ENCODE measurements at places on chromosomes 7 and 10. TPM values are rescaled to one million over a fixed set of nuclear protein-coding genes. Genes with fewer than 3 reads are reported as not detected.

CPEB3 gene
- 0.94 TPM for polyA plus RNA-seq

CFAP58 gene
- polyA plus RNA-seq, result 0.05 TPM

CUZD1 gene
- polyA plus RNA-seq, result 4,010 TPM

CSTF2T gene
- 19.6 TPM for polyA plus RNA-seq
